Left lung (tissue), 14 donors: ENCODE measurements at places on chromosomes 7 and 10. TPM values are rescaled to one million over a fixed set of nuclear protein-coding genes. Genes with fewer than 3 reads are reported as not detected.

DNA sequence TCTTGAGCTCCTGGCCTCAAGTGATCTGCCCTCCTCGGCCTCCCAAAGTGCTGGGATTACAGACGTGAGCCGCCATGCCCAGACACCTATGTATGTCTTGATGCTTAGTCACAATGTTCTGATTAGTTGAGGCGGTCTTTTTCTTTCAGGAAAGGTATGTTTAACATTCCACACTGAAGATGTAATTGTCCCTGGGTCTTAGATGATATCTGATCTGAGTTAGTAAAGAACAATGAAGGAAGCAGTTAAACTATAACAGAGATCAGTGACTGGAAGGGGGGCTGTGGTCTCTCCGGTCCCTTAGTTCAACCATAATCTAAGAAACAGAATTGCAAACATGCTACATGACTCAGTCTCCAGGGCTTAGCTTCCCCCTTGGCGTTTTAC is 31.5 kb upstream of the SH2D4B start:
- peak; percentile 28 for DNase-seq

DNA sequence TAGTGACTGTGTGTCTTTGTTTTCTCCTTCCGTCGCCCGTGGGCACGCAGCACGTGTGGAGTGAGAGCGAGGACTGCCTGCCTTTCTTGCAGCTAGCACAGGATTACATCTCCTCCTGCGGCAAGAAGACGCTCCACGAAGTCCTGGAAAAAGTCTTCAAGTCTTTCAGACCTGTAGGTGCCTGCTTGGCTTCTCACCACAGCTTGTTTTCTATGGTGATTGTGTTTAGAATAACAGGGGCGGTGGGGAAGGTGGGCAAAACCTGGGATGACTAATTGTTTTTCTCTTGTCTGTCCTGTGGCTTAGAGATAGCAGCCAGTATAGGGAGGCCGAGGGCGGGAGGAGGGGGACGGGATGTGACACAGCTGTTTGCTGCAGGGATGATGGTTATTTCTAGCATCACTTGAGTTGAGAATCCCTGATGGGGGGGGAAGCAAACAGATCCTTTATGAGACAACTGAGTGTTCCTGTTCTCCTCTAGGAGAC is 11.4 kb downstream of the MTURN start:
- no peak for DNase-seq

DNA sequence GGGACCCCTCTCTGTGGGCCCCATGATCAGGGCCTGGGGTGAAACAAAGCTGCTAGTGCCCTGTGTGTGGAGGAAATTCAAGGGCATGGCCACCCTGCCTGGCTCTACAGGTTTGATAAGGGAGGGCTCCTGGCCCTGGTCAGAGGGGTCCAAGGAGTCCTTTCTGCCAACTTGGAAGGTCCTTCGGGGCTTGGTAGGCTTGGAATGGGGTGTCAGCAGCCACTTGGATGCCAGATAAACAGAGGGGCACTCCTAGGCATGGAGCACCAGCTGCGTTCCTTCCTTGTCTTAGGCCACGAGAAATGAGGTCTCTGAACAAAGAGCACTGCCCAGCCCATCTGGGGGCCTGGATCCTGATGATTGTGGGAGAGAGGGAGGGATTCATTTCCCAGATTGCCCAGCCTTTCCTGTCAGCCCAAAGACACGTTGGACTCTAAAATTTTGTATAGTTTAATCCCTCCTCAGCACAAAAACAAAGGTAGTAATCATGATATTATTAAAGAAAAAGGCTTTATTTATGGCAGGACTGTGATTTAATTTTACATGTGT is 5.1 kb downstream of the MTURN start:
- DNase-seq = no peak

OR2A42 gene
- polyA plus RNA-seq = 2.8 TPM

GRCh38 chr10:55358539-55358938 is 557.5 kb upstream of the PCDH15 start:
- DNase-seq = peak; percentile 1

- no peak for DNase-seq
Measured at GRCh38 chr7:155505422-155505793, 41.0 kb downstream of the CNPY1 start.

PDE6C gene
- 1.8 TPM for polyA plus RNA-seq

DNA sequence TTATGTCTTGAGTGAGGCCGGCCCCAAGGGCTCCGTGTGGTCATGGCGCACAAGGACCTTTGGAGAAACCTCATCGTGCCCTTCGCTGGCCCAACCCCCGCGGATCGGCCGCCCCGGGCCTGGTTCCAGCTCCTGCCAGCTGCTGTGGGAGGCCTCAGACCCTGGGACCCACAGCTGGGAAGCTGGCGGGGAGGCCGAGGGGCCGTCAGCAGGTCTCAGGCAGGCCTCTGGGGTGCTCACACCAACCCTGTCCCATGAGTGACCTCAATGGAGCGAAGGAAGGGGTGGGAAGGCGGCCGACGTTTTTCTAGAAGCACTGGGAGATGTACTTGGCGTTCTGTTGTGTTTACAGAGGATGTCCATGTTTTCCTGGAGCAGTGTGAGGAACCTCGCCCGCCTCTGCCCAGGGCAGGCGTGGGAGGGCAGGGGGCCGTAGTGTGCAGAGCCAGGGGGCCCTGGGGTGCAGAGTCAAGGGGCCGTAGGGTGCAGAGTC is 18.6 kb upstream of the ADGRA1 start:
- no peak for DNase-seq
